Omental fat pad (tissue), 4 donors: ENCODE measurements at places on chromosomes 11 and 22.

DNA sequence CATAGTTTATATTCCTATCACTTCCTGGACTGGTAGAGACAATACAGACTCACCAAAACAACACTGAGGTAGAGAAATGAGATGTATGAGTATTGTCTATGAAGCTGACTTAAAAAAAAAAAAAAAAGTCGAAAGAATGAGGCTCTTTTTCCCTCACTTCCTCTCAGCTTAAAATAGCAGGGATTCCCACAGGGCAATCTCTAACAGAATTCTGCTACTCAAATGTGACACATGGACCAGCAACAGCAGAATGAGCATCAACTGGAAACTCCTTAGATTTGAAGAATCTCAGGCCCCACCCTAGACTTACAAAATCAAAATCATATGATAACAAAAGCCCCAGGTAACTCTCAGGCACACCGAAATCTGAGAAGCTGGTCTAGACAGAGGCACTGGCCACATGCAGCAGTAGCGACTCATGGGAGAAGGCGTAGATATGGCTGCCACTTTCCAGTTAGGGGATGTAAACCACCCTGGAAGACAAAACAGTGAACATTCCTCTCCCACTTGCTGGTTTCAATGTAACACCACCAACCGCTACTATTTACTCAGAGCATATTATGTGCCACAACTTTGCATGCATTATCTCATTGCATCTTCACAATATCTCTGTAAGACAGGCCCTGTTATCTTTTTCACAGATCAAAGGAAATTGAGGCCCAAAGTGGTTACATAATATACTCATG is 128.0 kb downstream of the RBFOX2 start:
- no peak for DNase-seq

GRCh38 chr22:45787759-45788158 is 116.1 kb downstream of the ATXN10 start:
- no peak for DNase-seq

DNA sequence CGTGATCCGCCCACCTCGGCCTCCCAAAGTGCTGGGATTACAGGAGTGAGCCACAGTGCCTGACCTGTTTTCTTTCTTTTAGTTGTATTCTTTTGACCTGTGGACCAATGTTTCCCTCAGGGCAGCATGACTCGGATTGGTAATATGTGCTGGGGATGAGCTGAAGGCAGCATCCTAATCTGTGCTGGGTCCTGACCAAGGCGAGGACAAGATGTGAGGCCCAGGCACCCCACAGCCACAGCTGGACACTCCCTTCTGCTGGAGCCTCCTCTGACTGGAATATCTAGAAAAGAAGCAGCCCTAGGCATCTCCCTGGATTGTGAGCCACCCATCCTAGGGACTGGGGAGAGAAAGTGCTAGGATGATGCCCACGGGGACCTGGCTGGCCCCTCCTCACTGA is 105.4 kb downstream of the PDE2A start:
- no peak for DNase-seq

GRCh38 chr11:2097356-2097997 is 41.7 kb downstream of the IGF2 start:
- DNase-seq = no peak

- no peak for DNase-seq
Measured at GRCh38 chr11:10379022-10379421, 74.1 kb downstream of the ADM start.

DNA sequence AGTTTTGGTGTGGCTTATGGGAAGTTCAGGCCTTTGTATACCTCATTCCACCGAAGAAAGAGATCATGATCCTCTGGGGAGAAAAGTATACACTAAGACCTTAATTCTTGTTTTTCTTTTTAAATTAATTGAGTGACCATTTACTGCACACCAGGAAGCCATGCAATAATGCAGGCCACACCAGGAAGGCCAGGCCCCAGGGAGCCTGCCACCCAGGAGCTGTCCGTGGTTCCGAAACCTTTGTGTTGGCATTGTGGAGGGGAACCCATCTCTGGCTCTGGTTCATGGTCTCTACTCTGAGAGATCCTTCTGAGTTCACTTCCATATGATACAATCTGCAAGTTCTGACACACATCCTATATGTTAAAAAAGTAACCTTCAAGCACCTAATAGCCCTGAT is 291.8 kb downstream of the MIAT start:
- no peak for DNase-seq

GRCh38 chr22:21651521-21652009 is 9.5 kb downstream of the SDF2L1 start:
- no peak for DNase-seq
